ENCODE measurements at places on chromosomes 7 and 10. TPM values are rescaled to one million over a fixed set of nuclear protein-coding genes. Genes with fewer than 3 reads are reported as not detected.

DNA sequence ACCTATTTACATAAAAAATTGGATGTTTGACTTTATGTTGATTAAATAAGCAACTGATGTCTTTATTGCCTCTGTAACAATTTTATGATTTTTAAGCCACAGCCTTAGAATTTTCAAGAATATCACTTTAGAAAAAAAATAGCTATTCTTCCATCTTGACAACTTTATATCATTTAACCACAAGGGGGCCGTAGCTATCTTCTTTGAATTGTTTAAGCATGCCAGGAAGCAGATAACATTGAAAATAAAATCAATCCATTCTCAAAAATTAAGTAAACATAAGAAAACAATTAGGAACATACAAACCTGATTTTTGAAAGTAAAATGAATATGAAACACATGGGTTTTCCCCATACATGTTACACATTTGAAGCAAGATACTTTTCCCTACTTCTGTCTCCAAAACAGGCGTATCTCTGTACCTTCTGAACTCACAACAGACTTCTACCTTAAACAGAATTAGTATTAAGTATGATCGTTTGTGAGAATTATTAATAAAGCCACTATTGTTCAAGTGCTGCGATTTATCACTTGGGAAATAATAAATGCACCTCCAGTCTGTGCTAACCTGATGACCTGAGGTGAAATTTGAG is 209.0 kb downstream of the CACNA2D1 start:
- DNase-seq = no peak

DNA sequence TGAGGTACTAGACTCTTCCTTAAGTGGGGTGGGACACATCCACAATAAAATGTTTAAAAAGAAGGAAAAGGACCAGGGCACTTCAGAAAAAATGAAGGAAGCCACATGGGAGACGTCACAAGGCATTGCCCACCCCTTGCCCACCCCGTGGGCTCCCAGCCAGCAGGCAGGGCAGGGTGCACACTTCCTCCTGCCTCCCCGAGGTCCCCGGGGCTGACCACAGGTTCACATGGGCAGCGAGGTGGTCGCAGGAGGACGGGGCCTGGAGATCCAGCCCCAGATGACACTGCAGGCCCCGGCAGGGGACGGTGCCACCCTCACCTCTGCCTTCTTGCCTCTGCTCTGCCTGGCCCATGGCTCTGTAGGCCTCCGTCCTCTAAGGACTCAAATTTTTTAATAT is 45.6 kb downstream of the PWWP2B start:
- no peak for DNase-seq

DNA sequence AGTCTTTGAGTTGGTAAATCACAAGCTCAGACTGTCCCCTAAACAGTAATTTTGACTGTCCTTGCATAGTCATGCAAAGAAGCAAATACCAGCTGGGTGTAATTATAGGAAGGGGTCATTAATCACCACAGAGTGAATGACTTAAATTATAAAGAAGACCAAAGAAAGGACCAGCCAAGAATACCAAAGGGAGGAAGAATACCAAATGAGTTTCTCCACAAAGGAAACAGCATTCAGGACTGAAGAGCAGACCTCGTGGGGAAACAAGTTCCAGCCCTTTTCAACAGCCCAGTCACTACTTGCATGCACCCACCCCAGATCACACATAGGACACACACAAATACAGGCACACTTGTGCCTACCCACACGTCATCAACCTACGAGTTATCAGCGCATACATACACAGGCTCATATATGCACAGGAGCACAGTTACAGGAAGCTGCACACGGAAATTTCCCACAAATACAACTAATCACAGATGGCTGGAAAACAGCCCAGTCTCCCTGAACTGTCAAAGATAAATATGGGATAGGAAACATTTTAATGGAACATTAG is 77.6 kb downstream of the DENND2A start:
- no peak for DNase-seq

DNA sequence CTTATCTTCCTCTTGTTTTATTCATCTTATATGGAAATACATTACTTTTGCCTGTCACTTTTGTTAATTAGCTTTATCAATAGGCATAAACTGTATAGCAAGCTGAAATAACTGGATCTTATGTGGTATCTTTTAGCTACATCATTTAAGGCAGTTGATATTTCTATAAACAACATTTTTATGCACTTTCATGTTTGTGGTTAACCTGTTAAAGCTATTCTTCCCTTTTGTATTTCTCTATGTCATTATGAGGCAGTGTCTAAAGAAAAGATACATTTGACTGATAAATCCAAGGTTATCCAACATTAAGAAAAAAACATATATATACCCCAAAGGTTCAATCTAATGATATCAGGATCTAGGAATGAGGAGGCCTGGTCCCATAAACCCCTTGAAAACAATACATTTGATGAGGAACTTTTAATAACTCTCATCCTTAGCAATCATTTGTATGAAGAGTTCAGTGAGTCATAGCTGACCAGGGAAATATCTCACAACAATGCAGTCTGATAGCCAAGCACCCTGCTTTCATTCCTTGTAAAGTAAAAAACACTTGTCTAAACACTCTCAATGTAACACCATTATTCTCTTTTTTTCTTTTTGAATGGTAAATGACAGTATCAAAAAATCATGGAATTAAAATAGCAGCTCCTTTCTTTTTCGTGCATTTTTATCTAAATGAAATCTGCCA is 300.9 kb downstream of the NEBL start:
- no peak for DNase-seq

- no peak for DNase-seq
Observed at GRCh38 chr10:15182540-15183207, 14.2 kb upstream of the NMT2 start.

Gene PIK3AP1
- polyA plus RNA-seq = 0.09 TPM

All from keratinocyte (primary cell).